ENCODE measurements at places on chromosomes 4 and X.

DNA sequence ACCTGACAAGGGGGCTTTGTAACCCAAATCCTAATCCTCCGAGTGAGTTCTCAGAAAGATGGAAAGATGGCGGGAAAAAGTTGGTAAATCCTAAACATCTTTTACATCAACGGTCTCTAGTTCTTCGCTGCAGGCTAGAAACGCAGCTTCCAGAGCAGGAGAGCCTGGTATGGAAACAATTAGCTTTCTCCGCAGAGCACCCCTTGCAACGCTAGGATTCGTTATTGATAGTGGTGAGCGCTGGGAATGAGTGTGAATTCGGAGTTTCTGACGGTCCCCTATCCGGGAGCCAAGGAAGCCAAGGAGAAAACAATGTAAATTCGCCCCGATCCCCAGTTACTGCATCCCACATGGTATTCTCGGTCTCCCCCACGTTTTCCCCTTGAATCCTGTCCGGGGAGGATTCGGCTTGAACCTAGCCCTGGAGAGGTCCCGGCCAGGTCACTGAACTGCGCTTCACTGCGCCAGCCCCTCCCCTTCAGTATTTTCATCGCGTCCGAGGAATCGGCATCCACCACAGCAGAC is 4.7 kb upstream of the NEUROG2 start:
- peak; percentile 16 for DNase-seq

- DNase-seq = peak; percentile 57
Observed at GRCh38 chr4:73885574-73886267, 16.5 kb downstream of the CXCL1 start.

- DNase-seq = peak; percentile 1
Observed at GRCh38 chrX:128287693-128288092, 235.5 kb upstream of the ACTRT1 start.

- DNase-seq = peak; percentile 72
Observed at GRCh38 chr4:126888968-126889367, 743.8 kb upstream of the INTU start.

GRCh38 chr4:41303372-41304118 is 46.8 kb downstream of the UCHL1 start:
- no peak for DNase-seq

GRCh38 chr4:1459722-1460511 is 53.7 kb upstream of the NKX1-1 start:
- DNase-seq = no peak

- no peak for DNase-seq
Observed at GRCh38 chrX:13742397-13743176, 8.0 kb downstream of the OFD1 start.

DNA sequence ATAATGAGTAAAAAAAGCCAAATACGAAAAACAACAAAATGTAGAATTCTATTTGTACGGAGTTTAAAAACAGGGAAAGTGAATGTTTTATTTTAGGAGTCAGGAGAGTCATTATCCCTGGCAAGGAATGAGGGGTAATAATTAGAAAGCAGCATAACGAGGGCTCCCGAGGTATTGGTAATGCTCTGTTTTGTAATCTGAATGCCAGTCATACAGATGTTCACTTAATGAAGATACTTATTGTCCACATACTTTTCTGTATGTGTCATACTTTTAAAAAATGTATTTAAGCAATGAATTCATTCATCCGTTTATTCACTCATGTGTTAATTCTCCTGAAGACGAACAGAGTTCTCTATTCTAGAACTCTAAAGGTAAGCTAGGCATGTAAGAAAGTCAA is 87.8 kb upstream of the BMP2K start:
- no peak for DNase-seq

DNA sequence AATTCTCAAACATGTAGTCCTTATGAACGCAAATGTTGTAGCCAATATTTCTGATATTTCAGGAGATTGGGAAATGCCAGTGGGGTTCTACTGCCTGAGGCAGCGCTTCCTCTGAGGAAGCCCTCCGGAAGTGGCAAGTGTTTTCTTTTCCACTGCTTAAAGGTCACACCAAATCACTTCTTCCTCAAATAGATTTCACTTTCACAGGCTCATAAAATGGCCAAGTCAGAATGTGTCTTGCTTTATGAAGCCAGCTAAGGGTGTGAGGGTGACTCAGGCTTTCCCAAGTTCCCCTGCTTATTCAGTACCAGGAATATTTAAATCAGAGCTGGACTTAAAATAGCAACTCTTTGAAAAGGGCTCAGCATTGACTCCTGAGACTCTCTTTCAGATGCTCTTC is 514.2 kb upstream of the DIPK2B start:
- peak; percentile 57 for DNase-seq

DNA sequence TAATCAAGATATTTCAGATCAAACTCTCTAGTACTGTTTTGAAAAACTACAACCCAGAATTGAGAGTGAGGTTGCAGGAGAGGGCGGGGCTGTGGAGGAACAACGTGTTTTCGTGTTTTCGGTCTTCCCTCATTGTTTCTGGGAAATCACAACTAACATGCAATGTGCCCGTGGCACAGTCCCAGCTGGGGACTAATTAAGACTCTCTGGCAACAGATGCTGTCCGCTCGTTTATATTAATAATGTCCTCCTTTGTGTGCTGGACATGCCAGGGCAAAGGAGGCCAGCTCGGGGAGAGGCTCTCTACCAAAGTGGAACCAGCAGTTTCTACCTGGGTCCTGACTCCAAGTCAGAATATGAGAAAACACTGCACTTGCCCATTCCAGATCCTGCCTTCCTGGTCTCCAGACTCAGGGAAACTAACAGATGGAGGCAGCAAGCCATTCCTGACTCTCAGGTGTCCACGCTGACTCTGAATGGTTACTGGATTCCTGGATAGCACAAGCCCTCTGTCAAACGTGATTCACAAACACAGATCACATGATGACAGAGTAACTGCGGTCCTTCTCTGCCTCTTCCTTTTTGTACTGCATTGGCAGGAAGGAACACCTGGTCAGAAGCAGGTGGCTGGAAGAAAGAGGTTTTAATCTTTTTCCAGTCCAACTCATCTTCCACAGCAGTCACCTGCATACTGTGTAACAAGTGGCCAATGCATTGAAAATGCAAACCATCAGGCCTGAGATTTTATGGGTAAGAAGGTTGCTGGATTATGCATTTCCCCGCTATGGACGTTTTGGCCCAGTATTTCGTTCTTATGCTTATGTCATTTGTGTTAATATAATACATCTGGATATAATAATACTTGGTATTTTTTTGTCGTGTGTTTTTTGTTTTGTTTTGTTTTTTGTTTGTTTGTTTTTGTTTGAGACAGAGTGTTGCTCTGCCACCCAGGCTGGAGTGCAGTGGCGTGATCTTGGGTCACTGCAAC is 65.0 kb downstream of the COQ2 start:
- no peak for DNase-seq

GRCh38 chrX:18674417-18674787 is 2.5 kb upstream of the RS1 start:
- no peak for DNase-seq

- peak; percentile 83 for DNase-seq
Observed at GRCh38 chr4:82865592-82865991, 25.4 kb downstream of the SEC31A start.

DNA sequence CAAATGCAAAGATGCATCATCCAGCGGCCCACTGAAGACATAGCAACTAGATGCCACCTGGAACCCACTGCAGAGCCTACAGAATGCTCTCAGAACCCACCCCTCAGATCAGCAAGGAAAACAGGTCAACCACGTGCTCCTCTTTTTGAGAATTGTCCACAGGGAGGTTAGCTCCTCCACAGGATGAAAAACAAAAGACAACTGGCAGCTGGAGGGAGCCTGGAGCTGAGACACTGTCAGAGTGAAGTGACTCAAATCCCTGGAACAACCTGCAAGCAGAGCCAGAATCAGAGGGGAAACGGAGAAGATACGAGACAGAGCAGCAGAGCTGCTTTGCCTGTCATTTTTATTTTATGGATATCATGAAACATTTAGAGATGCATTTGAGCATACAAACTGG is 277.6 kb downstream of the GASK1B start:
- no peak for DNase-seq

DNA sequence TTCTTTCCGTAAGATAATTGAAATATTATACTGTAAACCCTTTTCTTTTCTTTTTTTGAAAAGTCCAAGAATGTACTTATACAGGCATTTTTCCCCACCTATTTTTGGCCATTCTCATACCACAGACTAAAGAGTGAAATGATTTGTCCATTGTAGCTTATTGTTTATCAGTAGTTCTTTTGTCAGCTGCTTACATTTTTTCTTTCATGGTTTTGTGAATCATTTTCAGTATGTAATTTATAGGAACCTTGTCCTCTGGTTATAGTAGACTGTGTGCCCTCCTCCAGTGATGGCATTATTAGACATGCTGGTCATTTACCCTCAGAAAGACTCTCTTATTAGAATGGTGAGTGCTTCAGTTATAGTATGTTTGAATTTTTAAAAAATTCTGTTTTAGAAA is 56.7 kb downstream of the CCKAR start:
- no peak for DNase-seq

DNA sequence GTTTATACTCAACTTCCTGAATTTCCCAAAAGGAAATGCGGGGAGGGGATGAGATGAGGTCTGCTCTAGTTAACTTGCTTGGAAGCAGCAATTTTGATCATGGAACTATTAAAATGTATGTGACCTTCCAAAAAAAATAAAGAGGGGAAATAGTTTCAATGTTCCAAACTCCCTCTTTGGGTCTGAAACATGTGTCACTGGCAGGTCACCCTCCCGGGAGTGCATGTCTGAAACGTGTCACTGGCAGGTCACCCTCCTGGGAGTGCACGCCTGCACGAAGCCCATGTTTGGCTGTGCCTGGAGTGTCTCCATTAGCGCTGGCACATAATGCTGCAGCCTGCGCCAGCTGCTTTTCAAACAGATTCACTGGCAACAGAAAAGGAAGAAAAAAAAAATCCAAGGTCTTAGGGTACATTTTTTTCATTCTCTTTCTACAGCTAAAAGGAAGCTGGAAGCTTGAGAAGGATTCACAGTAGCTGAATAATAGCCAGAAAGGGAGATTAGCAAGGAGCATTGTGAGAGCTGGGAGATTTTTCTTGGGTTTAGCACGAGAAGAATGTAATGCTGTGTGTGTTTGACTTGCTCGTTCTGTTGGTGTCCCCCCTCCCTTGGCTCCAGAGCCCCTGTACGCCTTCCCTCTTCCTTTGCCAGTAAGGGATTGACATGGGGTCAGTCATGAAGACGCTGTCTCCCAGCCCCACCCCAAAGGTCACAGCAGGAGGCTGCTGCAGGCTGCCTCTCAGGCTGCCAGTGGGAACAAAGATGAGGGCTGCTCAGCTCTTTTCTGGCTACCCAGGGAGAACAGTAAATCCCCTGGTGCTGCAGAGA is 39.2 kb upstream of the TLR3 start:
- DNase-seq = peak; percentile 65

DNA sequence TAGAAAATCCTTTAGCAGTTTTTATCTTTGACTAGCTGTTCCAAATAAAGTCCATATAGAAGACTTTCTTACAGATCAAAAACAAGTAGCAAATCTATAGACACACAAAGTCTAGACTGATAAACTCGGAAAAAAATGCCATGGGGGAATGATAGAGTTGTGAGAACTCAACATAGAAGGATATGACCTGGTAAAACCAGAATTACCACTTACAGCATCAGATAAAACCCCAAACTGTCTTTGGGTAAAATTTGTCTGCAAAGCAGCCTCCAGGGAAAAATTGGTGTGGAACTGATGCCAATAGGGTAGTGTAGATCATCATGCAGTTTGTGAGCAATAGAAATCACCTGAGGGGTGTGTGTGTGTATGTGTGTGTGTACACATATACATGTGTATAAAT is 579.1 kb downstream of the SPOCK3 start:
- no peak for DNase-seq

GRCh38 chrX:10098270-10098713 is 58.5 kb upstream of the CLCN4 start:
- DNase-seq = peak; percentile 45

GRCh38 chr4:26375551-26375950 is 54.7 kb downstream of the RBPJ start:
- no peak for DNase-seq

DNA sequence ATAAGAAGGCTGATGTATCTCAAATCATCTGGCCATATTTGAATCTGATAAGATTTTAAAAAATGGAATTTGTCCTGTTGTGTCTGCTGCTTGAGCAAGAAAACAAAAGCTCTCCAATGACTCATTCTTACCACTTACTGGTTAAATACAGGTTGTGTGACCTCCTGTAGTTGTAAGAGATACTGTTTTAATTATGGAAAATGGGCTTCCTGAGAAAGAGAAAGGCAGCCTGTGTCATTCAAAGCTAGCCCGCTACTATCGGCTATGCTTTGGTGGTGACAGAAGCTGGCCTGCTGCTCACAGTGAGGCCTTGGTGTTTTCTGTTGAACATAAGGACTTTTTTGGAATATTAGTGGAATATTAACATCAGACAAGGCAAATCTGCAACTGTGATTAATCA is 1722.1 kb upstream of the PCDH10 start:
- no peak for DNase-seq

DNA sequence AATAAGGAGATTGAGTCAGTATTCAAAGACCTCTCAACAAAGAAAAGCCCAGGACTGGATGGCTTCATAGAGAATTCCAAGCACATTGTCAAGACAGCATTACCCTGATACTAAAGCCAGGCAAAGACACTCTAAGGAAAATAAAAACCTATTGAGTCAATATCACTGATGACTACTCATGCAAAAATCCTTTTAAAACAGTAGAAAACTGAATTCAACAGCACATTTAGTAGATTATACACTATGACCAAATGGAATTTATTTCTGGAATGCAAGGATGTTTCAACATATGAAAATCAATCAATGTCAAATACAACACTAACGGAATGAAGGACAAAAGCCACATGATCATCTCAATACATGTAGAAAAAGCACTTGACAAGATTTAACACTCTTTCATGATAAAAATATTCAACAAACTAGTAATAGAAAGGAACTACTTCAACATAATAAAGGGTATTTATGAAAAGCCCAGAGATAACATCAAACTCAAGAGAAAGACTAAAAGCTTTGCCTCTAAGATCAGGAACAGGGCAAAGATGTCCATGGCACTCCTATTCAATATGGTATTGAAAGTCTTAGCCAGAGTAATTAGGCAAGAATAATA is 633.3 kb downstream of the ANKRD50 start:
- DNase-seq = peak; percentile 82

DNA sequence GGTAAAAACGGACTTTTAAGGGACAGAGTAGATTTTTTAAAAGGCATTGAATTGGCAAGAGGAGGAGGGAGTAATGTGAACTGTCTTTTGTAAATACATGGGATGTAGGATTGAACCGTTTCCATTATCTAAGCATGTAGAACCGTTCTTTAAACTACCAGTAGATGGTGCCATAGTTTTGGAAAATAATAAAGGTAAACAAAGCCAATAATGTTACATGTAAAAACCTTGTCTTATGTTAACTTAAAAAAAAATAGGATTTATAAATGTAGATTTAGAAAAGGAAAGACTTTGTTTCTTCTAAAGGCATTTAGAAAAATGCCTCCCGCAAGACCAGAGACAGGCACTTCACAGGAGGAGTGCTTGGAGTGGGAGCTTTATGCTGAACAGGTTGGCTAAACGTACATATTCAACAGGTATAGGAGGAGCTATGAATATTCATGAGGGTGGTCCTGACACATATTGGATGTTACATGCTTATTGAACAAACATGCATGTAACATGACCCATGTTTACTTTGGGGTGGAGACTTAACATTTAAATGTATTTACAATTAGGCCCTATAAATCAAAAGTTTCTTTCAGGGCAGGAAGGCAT is 45.5 kb upstream of the FAM241A start:
- DNase-seq = peak; percentile 62

GRCh38 chr4:143407474-143407873 is 70.8 kb downstream of the GAB1 start:
- no peak for DNase-seq

Measured in fibroblast of upper back skin (primary cell).